Activated CD4-positive, alpha-beta memory T cell treated with anti-CD3 and anti-CD28 coated beads, Interleukin-2, amount 10 ng/mL, durations not matched to agents 7 days and 5 days (primary cell): ENCODE measurements at places on chromosomes 11 and 22. TPM values are rescaled to one million over a fixed set of nuclear protein-coding genes. Genes with fewer than 3 reads are reported as not detected.

The C11orf91 gene
- not detected for total RNA-seq

The IL10RA gene
- total RNA-seq = 291 TPM

The DDX17 gene
- total RNA-seq = 521 TPM

The OR2AG2 gene
- not detected for total RNA-seq

The RFPL2 gene
- total RNA-seq = 2.8 TPM

The TRPM5 gene
- total RNA-seq = not detected

The HMOX1 gene
- 2.4 TPM for total RNA-seq

The DEFB131B gene
- not detected for total RNA-seq

The RAG2 gene
- total RNA-seq = not detected

The RIMBP3B gene
- total RNA-seq = 0.55 TPM

The ANGPTL5 gene
- not detected for total RNA-seq

The CASP4 gene
- total RNA-seq = 138 TPM

The KCNJ11 gene
- 0.18 TPM for total RNA-seq

The MB gene
- not detected for total RNA-seq

The NOL12 gene
- 36.6 TPM for total RNA-seq

The CRYBB2 gene
- total RNA-seq = not detected

The ZFP91 gene
- total RNA-seq = 55.2 TPM

The APOA5 gene
- not detected for total RNA-seq

The E2F8 gene
- 40.8 TPM for total RNA-seq

The POGLUT3 gene
- total RNA-seq = 23.0 TPM

The FGF19 gene
- total RNA-seq = not detected

The OR56A1 gene
- not detected for total RNA-seq

The CYTH4 gene
- 126 TPM for total RNA-seq

The ZNF215 gene
- 0.68 TPM for total RNA-seq

The OR52E8 gene
- total RNA-seq = not detected

The OR8D1 gene
- total RNA-seq = not detected

The KCNQ1 gene
- total RNA-seq = 15.0 TPM

The KCTD14 gene
- 0.45 TPM for total RNA-seq

The SCO2 gene
- total RNA-seq = 7.0 TPM

The MED19 gene
- 13.9 TPM for total RNA-seq

The TTC36 gene
- total RNA-seq = 0.55 TPM

The MMP11 gene
- 0.28 TPM for total RNA-seq

The EFEMP2 gene
- total RNA-seq = 13.8 TPM

The CDON gene
- 1.7 TPM for total RNA-seq

The PIM3 gene
- 62.3 TPM for total RNA-seq

The DEUP1 gene
- not detected for total RNA-seq
